ENCODE measurements at places on chromosomes 4 and X. TPM values are rescaled to one million over a fixed set of nuclear protein-coding genes. Genes with fewer than 3 reads are reported as not detected.

HPGD gene
- total RNA-seq = not detected

DRD5 gene
- not detected for total RNA-seq

H2BW2 gene
- total RNA-seq = not detected

HDAC6 gene
- 29.4 TPM for total RNA-seq

SYTL4 gene
- total RNA-seq = 0.39 TPM

TMSB15C gene
- total RNA-seq = 1.5 TPM

TMPRSS11E gene
- total RNA-seq = 0.62 TPM

MAML3 gene
- total RNA-seq = 0.27 TPM

HTT-AS gene
- not detected for total RNA-seq

Measured in hair follicular keratinocyte (primary cell).